ENCODE measurements at places on chromosomes 1 and 21.

DNA sequence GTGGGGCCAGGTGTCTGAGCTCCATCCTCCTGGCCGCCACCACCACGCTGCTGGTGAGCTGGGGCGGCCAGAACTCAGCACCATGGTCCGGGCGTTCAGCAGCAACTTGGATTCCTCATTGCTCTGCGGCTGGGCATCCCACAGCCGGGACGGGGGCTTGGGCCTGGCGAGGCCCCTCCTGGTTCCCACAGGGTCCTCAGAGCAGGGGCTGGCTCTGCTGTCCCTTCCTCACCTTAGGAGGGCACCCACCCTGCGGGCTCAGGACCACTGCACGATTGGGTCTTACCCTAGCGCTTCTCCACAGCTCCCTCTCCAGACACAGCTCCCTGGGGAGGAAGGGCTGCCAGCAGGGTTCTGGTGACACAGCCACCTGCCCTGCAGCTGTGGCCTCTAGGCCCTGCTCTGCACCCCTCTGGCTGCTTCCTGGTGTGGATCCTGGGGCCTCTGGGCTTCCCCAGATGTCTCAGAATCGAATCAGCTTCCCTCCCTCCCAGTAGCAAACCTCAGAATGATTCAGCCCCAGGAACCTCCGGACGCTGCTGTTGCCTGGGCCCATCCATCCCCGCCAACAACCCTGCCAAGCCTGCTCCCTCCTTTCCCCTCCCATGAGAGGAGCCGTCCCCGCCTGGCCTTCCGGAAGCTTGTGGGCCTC, 25.0 kb downstream of the CRYAA start:
- no peak for DNase-seq

DNA sequence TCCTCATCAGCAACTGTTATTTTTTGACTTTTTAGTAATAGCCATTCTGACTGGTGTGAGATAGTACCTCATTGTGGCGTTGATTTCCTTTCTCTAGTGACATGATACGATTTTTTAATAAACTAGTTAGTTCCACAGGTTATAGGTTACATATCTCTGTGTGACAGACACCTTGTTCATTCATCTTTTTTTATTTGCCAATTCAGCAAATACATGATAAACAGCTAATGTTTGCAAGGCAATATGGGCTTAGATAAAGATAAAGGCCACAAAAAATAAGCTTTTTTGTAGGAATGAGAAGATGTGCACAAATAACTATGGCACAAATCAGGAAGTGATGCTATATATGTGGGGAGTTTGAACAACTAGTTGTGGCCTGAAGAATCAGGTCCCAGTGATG, 366.8 kb downstream of the HLX start:
- no peak for DNase-seq

- no peak for DNase-seq
These were observed 936 bp downstream of the ZFP69B start for GRCh38 chr1:40451238-40451585.

DNA sequence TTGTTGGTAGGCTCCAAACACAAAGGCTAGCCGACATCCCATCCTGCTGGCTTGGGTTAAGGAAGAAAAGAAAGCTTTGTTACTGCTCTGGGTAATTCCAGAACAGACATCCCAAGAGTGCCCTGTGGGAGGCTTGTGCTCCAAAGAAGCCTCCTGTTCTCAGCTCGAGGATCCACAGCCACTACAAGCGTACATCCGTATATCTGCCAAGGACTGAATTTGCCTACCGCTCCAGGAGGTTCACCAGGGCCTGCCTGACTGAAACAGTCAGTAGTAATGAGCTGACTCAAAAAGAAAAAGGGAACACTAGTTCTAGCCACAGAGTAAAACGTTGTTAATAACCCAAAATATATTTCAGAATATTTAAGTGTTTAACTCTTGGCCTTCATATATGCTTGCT, 24.8 kb upstream of the MUTYH start:
- no peak for DNase-seq

GRCh38 chr1:110615548-110616130, 9.5 kb upstream of the KCNA2 start:
- DNase-seq: no peak

DNA sequence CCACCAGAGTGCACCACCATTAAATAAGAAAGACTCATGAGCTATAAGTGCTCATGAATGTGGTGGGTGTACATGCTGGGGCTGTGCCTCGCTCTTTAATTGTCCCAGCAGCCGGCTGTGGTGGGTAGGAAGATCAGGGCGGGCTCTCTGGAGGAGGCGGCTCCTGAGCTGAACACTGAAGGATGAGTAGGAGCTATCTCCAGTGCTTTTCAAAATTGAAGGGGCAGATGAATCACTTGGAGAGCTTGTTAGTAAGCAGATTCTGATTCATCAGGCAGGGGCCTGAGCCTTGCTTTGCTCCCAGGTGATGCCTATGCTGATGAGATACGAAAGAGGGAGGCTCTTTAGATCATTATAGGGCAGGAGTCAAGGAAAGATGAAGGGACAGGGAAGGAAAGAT, 54.1 kb downstream of the ETS2 start:
- DNase-seq: no peak

GRCh38 chr1:109570414-109570813, 22.0 kb downstream of the GNAI3 start:
- no peak for DNase-seq

- no peak for DNase-seq
These were observed 122.8 kb downstream of the ACTL8 start for GRCh38 chr1:17877896-17878295.

GRCh38 chr1:18726368-18726767, 95.7 kb downstream of the PAX7 start:
- DNase-seq: no peak

DNA sequence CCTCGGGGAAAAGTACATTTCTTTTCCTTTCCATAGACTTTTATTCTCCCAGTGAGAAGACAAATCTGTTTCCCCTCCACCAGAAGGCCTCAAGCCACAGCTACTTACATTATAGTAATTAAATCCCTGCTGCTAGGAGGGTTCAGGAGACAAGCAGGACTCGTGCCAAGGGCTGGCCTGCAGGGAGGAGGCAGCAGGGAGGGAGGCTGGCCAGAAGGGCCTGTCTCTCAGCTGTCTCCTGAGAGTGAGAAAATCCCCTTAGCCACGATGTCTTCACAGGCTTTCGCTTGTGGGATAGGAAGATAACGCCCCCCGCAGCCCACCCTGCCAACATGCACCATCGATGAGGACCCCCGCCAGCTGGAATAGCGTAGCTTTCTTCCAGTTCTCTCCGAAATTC, 14.0 kb downstream of the KCNN3 start:
- no peak for DNase-seq

DNA sequence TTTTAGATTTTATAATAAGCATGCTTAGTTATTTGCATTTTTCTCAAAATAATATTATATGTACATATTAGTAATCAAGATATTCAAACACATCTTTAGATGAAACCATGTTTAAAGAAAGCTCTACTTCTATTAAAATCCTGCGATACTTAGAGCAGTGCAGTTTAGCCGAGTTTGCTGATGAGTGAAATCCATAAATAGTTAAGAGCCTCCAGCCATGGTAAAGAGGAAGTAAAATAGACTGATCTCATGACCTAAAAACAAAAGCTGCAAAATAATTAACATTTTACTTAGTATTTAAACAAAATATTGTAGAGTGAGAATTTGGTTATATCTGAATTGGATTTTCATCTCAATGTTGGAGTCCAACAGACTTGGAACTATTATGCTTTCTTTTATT, 147.4 kb upstream of the NRIP1 start:
- no peak for DNase-seq

GRCh38 chr1:53573931-53574330, 114.7 kb downstream of the DMRTB1 start:
- DNase-seq: no peak

DNA sequence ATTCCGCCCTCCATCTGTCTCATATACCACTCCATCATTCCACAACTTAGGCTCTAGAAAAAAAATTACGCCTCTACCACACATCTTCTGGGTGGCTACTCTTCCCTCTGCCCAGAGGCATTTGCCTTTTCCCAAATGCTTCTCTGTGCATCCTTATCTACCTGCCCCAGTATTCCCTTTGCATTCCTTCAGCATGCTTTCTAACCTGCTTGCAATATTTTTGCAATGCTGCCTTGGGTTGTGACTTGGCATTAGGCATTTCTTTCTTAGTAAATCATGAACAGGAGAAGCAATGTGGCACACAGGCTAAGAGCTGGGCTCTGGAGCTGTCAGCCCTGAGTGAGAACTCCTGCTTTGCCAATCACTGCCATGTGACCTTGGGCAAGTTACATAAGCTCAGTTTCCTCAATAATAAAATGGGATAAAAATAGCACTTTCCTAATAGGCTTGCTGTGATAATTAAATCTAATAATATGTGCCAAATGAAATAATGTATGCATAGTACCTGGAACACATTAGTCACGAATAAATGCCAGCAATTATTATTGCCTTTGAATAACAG, 276.0 kb downstream of the ASTN1 start:
- no peak for DNase-seq

- no peak for DNase-seq
These were observed 93.9 kb downstream of the CDC7 start for GRCh38 chr1:91594383-91595055.

- DNase-seq: no peak
These were observed 274.4 kb downstream of the BRINP2 start for GRCh38 chr1:177444997-177445746.

GRCh38 chr1:21292984-21293536, 2.8 kb upstream of the ECE1 start:
- no peak for DNase-seq

- no peak for DNase-seq
These were observed 57.8 kb downstream of the DYRK1A start for GRCh38 chr21:37424396-37424795.

Measured in activated CD4-positive, CD25-positive, alpha-beta regulatory T cell (primary cell).